ENCODE measurements at places on chromosomes 7 and 10. TPM values are rescaled to one million over a fixed set of nuclear protein-coding genes. Genes with fewer than 3 reads are reported as not detected.

INMT gene
- total RNA-seq, result 12.0 TPM

CHCHD2 gene
- total RNA-seq, result 166 TPM

ZPBP gene
- total RNA-seq, result not detected

SAMD9L gene
- 14.1 TPM for total RNA-seq

PCDH15 gene
- not detected for total RNA-seq

ZNF503 gene
- total RNA-seq, result 19.7 TPM

CAV2 gene
- total RNA-seq, result 186 TPM
